CD4-positive, alpha-beta T cell treated with Interleukin-1 beta for 1 hour (primary cell): ENCODE measurements at places on chromosomes 7 and 10.

- DNase-seq = no peak
Measured at GRCh38 chr10:133067149-133068105, 20.3 kb upstream of the ADGRA1 start.

DNA sequence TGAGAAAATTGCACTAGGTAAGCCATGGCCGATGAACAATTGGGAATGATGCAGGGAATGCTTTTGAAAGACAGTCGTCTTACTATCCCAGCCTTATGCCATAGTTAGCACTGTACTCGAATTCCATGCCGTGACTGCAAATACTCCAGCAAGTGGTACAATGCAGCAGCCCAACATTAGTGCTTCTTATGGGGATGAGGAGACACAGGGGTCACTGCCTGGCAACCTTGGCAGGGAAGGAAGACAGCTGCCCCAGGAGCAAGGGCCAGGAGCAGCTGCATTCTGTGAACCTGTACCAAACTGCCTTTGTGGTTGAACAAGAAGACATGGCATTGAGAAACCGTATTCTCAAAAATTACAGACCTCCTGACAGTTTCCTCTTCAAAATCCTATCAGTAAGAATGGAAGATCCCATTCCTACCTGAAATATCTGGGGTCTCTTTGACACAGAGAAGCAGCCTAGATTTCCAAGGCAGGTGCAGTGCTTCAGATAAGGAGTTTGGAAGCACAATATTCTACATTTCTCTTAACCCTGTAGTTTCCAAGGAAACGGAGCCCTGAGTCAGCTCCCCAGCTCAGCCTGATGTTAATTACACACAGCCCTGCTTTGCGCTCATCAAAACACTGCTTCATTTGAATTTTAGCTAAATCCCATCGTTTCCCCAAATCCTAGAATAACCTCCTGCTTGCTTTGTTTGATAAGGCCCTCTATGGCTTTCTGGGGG, 49.0 kb upstream of the FRMD4A start:
- DNase-seq = no peak

DNA sequence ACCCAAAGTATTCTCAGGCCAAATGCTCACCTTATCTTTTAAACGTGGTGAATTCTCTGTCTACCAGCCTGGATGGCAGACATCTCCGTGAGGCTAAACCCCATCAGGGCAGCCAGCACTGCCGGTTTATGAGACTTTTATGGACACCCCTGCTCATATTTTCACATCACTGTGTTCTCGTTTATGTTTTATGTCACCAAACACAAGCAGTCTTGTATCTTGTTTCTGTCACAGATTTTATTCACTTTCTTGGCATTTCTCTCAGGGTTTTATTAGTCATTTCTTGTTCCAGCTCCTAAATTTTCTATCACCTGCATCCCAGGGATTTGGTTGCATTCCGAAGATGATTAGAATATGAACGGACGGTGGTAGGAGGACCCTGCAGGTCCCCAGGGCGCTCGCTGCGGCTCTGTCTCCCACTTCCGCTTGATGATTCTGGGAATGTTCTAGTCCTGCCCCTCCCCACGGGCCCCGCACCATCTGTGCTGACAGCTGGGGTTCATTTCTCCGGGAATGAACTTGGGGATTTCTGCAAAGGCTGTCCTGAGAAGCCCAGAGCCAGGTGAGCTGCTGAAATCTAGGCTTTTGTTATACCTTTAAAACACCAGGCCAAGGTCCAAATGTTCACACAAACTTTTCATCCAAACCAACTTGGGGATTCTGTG, 217.6 kb downstream of the GFRA1 start:
- DNase-seq = no peak

- DNase-seq = no peak
Measured at GRCh38 chr7:36400036-36400435, 10.4 kb downstream of the ANLN start.

DNA sequence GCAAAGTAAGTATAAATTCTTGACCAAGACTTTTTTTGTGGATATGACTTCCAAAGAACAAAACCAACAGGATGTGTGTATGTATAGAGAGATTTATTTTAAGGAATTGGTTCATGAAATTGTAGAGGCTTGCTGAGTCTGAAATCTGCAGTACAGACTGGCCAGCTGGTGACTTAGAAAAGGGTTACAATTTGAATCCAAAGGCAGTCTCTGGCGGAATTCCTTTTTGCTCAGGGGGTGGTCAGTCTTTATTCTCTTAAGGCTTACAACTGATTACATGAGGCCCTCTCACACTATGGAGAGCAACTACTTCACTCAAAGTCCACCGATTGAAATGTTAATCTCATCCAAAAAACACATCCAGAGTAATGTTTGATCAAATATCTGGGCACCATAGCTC, 100.1 kb upstream of the IMMP2L start:
- no peak for DNase-seq

GRCh38 chr10:110277591-110277990, 27.1 kb downstream of the SMNDC1 start:
- DNase-seq = no peak

DNA sequence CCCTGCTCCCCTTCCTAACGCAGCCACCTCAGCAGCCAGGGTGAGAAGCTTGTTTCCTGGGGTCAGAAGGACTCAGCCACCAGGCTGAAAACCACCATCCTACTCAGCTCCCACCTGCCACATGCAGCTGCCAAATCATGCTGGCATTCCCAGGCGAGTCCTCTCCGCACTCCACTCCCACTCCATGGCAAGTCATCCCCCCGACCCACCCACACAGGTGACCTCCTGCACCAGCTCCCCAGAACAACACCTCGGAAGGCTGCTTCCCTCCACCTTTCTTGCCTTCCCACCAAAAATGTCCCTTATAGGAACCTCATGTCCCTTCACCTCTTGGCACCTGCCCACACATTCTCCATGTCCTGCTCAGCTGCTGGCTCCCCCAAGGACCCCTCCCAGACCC, 4.6 kb downstream of the PDAP1 start:
- no peak for DNase-seq
